Fibroblast of the aortic adventitia (primary cell): ENCODE measurements at places on chromosomes 6 and 20.

DNA sequence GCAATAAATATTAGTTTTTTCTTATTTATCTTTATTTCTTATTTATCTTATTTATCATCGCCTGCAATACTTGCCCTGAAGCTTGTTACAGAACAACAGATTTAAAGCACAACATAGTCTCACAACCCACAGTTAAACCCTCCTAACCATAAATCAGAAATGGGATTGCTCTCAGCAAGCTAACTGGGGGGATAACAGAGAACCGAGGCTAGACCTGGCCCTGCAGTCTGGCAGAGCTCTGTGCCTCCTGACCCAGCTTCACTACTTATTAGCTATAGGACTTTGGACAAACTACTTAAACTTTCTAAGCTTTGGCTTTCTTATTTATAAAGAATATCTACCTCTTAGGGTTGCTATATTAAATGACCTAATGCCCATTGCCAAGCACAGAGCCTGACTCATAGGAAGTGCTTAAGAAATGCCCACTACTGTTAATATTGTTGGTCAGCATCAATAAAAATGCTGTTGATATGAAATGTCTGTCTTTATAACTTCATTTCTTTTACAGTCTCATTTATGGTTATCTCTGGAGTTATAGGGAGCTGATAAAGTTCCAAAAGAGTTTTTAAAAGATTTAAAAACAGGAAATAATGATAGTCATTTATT is 87.9 kb upstream of the BEND6 start:
- peak; percentile 48 for DNase-seq

- peak; percentile 40 for DNase-seq
These were observed 59.8 kb downstream of the CCDC170 start for GRCh38 chr6:151553416-151554165.

- DNase-seq: no peak
These were observed 241.0 kb downstream of the DLL1 start for GRCh38 chr6:170049641-170050561.

DNA sequence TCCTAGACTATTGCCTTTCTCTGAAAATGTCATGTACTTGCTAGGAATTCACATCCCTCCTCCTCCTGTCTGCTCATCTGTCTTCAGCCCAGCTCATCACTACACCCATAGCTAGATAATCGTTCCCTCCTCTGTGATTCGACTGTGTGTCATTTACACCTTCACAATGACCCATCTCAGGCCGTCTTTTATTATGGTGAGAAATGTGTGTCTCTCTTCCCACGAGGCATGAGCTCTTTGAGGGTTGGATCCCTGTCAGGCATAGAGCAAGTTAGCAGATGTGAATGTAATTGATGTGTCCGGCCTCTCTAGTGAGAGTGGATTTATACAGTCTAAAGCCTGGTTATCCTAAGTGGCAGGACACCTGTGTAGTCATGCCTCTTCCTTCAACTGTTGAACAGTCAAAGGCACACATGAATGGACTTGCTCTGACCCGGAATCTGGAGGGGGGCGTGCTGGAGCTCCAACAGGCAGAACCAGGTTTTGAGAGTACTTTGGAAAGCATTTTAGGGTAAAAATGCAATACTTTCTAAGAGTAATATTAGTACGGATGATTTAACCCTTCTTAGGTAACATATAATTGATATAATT is 182.1 kb downstream of the UTRN start:
- no peak for DNase-seq

DNA sequence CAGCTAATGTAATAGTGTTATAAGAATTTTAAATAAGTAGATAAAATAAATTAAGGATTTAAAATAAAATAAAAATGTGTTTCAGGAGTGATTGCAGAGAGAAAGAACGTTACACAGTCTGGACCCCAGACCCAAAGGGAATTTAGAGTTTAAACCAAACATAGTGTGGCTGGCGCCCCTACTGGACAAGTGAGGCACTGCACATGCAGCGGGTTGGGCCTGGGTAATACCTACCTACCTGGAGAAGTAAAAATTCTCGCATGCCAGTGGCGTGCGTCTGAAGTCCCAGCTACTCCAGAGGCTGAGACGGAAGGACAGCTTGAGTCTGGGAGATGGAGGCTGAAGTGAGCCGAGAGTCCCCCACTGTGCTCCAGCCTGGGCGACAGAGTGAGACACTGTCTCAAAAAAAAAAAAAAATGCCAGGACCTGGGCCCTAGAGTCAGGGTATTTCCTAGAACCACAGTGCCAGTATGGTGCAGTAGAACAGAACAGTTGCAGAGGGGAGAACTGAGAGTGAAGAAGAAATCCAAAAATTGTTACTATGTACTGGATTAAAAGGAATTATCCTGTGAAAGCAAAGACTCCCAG is 71.4 kb upstream of the TCF21 start:
- no peak for DNase-seq

DNA sequence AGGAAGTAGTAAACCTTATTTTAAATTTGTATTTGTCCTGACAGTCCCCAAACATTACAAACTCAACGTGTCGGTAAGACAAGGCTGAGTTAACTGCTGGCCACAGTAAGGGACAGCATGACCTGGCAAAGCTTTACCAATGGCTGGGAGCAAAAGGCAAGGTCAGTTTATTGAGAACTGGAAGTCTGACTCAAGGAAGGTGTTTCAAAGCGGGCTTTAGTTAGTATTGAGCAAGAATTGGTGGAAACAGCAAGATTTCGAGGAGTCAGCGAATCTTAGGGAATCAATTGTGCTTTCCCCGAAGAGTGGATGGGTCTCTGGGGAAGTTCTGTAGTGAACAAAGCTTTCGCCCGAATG is 885 bp upstream of the GZF1 start:
- DNase-seq: peak; percentile 49

- DNase-seq: no peak
These were observed 173.1 kb downstream of the TFAP2C start for GRCh38 chr20:56801971-56802755.

DNA sequence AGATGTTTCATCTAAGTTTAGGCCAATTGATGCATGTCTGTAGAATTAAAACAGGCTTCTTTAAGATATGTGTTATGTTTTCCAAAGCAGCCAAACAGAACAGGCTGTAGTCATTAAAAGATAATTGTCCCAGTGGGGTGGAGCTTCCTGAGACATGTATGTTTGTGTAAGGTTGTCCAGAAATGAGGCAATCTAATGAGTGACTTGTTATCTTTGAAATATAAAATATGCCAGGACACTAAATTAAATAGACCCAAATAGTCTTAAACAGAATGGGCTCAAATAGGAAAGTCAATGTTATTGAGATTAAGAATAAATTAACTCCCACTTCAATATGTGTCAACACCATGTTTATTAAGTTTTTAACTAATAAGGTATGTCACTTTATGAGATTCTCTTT is 204.7 kb upstream of the RNF217 start:
- DNase-seq: no peak

DNA sequence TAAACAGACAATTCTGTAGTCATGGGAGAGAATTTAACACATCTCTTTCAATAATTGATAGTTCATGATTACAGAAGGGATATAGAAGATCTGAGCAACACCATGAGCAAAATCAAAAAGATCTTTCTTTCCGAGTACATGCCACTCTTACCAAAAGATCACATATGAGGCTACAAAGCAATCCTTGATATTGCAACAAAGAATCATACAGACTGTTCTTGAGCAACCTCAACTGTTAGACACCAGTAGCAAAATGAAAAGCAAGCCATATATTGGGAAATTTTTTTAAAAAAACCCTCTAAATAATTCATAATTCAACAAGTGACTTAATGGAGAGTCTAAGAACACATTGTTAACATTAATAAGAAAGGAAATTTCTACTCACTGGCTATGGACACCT is 3.6 kb upstream of the CD83 start:
- DNase-seq: no peak

GRCh38 chr6:85662251-85662650 is 19.6 kb upstream of the SYNCRIP start:
- no peak for DNase-seq

DNA sequence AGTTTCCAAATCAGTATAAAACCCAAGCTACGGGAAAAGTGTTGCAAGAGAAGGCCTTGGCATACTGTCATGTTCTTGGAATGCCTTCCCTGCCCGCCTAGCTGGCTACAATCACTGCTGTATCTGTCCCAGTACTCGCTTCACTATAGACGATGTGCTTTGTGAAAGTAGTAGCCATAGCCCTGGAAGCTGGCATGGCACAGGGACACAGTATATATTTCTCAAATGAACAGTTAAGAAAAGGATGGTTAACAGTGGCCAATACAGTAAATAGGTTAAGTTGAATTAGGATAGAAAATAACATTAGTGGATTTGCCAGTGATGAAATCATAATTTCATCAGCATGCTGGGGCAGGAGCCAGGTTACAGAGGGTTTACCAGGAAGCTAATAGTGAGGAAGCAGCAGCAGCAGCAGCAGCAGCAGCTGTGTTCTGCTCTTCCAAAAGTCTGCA is 499.3 kb downstream of the CDKAL1 start:
- peak; percentile 95 for DNase-seq

- no peak for DNase-seq
These were observed 113.4 kb upstream of the BEND3 start for GRCh38 chr6:107228754-107229153.

- no peak for DNase-seq
These were observed 5.6 kb downstream of the GDF5 start for GRCh38 chr20:35432430-35432735.

GRCh38 chr6:104955927-104956730 is 778 bp upstream of the LIN28B start:
- DNase-seq: no peak

- DNase-seq: peak; percentile 66
These were observed 21.3 kb downstream of the TTPAL start for GRCh38 chr20:44496976-44497375.

DNA sequence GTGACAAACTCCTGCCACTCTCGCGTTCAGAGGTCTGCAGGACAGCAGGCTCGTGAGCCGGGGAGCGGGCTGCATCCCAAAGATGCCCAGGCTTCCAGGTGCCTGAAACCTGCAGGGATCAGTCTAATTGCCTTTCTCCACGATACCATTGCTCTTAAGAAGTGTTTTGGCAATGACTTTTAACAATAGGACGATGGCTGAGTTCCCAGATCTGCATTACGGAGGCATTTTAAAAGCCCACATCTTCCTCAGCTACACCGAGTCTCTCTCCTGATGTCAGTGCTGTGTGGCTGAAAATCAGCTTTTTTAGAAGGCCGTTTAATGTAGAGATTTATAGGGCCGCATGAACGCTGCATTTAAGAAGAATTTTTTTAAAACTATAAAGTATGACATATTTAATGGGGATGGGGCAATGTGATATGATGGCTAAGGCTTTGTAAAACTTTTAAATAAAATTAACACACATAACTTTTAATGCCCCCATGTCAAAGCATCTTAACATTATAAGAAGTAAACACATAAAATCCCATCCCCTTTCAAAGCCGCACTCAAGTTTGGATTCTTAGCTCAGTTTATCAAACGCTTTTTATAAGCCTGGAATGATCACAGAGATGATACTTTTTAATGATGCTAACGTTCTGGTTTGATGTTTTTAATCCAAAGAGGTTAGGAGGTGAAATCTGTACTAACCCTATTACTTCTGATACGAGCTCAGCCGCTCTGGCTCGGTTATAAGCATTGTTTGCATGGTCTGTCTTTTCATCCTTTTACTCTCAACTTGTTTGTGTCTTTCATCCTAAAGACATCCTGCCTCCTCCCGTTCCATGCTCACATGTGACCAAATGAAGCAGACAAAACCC is 386.0 kb downstream of the SMOC2 start:
- peak; percentile 38 for DNase-seq

DNA sequence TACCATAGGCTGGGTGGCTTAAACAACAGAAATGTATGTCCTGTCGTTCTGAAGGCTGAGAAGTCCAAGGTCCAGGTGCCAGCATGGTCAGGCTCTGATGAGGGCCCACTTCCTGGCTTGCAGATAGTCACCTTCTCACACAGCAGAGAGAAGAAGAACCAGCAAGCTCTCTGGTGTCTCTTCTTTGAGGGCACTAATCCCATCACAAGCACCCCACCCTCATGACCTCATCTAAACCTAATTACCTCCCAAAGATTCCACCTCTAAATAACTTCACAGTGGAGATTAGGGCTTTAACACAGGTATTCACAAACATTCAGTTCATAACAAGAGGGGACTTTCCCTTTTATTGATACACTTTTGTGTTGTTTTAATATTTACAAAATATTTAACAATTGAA is 61.1 kb downstream of the RIN2 start:
- DNase-seq: no peak

DNA sequence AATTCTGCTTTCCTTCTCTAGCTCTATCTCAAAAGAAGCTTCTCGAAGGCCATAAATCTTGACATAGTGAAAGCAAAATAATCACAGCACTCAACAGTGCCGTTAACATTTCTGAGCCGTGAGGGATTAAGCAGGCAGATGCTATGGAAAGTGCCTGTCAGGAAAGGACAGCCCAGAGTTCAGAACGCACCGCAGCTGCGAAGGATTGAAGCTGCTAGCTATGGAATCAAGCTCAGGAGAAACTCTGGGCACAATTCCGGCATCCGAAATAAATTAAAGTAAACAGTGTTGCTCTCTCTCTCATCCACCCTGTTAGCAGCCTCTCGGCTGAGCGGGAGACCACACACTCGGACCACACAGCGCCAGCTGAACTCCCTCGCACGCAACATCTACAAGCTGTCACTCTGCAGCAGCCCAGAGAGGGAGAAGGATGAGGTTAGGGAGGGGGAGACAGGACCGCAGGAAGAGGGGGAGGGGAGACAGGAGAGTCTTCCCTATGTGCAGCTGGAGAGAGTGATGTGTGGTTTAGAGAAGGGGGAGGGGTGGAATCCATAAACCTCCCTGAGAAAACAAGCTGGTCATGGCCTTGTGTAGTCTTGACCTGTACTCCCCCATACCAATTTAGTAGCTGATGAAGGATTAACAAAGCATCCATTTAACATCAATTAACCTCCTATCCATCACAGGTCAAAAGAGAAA is 9.0 kb downstream of the EXOC2 start:
- peak; percentile 84 for DNase-seq
